ENCODE measurements at places on chromosomes 11 and 22.

GRCh38 chr11:88300888-88301487 lies 36.5 kb downstream of the CTSC start:
- no peak for DNase-seq

- DNase-seq = no peak
Observed at GRCh38 chr11:104783241-104783640, 115.0 kb downstream of the CASP12 start.

DNA sequence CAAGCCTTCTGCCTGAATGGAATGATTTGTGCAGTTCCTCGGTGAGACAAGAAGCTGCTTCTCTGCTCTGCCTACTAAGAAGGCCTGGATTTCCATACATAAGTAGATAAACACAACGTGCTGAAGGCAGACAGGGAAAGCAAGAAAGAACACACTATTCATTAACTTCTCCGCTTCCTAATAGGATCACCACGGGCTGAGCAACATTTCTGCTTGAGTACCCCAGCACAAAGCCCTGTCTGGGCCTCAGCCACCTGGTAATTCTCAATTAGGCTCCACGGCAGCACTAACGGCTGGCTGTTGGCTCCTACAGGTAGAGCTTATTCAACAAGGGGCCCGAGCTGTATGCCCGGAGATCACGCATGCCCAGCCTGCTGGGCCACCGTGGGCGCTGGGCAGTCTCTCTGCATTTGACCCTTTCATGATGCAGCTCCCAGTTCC lies 1156.6 kb downstream of the TBC1D22A start:
- no peak for DNase-seq

- DNase-seq = no peak
Observed at GRCh38 chr11:69866648-69867047, 47.4 kb upstream of the FGF3 start.

- DNase-seq = peak; percentile 37
Observed at GRCh38 chr22:49305214-49305965, 522.3 kb downstream of the BRD1 start.
